Caco-2 (cell line): ENCODE measurements at places on chromosomes 11 and 22. TPM values are rescaled to one million over a fixed set of nuclear protein-coding genes. Genes with fewer than 3 reads are reported as not detected.

- H3K27me3 ChIP-seq: no peaks in the 10 kb centered on the region
- no peak overlapping the region for H3K27ac ChIP-seq
- H3K4me1 ChIP-seq: no peaks in the 10 kb centered on the region
- H3K36me3 ChIP-seq: peaks cover 3% of the 10 kb centered on the region
Measured at GRCh38 chr22:41660416-41660815, 28.3 kb downstream of the SNU13 start.

GRCh38 chr11:113465786-113466185 lies 9.4 kb downstream of the DRD2 start:
- no peaks in the 10 kb centered on the region for H3K27me3 ChIP-seq
- no peaks in the 10 kb centered on the region for H3K36me3 ChIP-seq
- no peak for DNase-seq
- no peak overlapping the region for H3K4me3 ChIP-seq

- H3K36me3 ChIP-seq: peaks cover 1% of the 10 kb centered on the region; the same call in 1 of the 2 replicates
- H3K27me3 ChIP-seq: no peaks in the 10 kb centered on the region
- no peak overlapping the region for H3K27ac ChIP-seq
- DNase-seq: no peak
Measured at GRCh38 chr22:27882507-27883290, 36.4 kb downstream of the PITPNB start.

CRYBB3 gene
- 0.65 TPM in 1 of 2 replicates, not detected in the other for total RNA-seq

FOLH1 gene
- total RNA-seq: not detected in 2 replicates

DNA sequence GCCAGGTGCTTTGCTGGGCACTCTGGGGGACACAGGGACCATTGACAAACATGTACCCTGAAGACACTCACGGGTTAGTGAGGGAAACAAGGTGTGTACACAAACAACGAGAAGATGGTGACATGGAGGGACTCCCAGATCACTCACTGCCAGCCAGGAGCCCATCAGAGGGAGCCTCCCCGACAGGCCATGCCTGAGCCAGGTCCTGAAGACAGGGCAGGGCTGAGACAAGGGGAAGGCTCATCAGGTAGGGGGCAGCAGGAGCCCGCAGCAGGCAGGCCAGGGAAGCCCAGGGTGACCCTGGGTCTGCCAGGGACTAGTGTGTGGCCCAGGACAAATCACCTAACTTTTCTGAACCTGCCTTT lies 127.9 kb downstream of the BUD13 start:
- H3K27me3 ChIP-seq: no peaks in the 10 kb centered on the region
- peak; percentile 61 for DNase-seq
- H3K36me3 ChIP-seq: no peaks in the 10 kb centered on the region
- H3K27ac ChIP-seq: no peak overlapping the region
- H3K4me1 ChIP-seq: no peaks in the 10 kb centered on the region

OOSP2 gene
- not detected in 2 replicates for total RNA-seq

DNA sequence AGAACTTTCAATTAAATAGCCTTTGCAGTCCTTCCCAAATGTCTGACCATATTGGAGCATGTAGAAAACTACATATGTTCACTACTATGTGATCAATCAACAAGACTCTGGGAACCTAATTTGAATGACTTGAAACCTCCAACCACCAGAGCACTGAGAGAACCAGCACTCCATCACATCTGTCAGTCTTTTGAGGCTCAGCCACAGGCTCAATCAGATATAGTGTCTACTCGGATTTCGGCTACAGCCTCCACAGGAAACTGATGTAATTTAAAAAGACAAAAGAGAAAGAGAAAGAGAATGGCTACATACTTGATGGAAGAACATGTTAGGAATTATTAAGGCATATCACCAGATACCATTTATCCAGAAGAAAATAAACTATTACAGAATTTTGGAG lies 859.0 kb downstream of the FAM181B start:
- H3K4me1 ChIP-seq: no peaks in the 10 kb centered on the region
- DNase-seq: no peak
- no peak overlapping the region for H3K4me3 ChIP-seq
- H3K27ac ChIP-seq: no peak overlapping the region
- no peaks in the 10 kb centered on the region for H3K36me3 ChIP-seq

DNA sequence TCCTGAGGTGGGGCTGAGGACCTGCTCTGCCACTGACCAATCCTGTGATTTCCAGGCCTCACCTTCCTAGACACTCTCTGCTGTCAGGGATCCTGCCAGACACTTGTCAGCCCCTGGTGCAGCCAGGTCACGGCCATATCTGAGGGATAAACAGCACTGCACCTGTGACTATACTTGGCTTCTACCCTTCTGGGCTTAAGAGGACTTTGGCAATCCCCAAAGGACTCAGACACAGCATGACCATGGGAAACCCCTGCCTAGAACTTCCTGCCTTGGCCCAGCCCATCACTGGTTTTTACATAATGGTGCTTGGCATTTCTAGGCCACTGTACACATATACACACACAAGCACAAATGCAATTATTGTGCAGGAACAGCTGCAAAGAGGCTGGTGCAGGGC lies 11.6 kb upstream of the OLFML1 start:
- no peaks in the 10 kb centered on the region for H3K4me1 ChIP-seq
- H3K36me3 ChIP-seq: no peaks in the 10 kb centered on the region
- H3K27ac ChIP-seq: no peak overlapping the region
- H3K27me3 ChIP-seq: no peaks in the 10 kb centered on the region

DNA sequence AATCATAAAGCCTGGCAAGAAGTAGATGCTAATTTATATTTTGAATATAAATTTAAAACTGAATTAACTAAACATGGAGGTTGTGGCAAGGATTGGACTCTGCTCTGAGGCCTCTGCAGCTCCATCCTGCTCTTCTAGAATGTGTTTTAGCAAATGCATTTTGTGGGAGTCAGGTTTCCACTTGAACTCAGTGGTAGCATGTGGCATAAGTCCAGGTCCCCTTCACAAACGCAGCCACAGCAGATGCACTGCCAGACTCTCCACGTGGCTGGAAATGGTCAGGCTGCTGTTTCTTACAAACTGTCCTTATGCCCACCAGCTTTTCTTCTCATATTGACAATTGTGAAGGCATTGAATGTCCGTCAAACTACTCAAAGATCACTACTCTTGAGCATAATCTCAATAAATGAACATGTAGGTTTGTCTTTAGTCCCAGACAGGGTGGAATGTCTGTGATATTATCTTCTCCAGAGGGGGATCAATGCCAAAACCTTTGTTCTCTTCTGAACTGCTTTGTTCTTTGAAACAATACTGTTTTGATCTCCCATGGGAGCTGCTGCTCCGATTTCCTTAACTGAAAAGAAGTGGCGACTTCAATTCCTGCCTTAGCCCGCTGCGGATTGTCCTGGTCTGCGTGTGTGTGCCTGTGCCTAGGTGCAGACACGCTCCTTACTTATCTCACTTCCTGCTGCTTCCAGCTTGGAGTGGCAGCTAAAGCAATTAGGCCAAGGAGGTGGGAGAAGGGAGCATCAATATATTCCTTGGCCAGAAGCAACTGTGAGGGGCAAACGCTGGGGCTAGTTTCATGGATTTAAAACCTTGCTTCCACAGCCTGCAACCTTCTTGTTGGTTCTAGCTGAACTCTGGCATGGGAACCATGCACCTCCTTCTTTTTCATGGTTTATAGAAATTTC lies 24.2 kb downstream of the EIF4G2 start:
- no peak for DNase-seq
- no peaks in the 10 kb centered on the region for H3K27me3 ChIP-seq
- no peak overlapping the region for H3K4me3 ChIP-seq
- H3K36me3 ChIP-seq: no peaks in the 10 kb centered on the region

OR6A2 gene
- not detected in 2 replicates for total RNA-seq

- H3K27me3 ChIP-seq: no peaks in the 10 kb centered on the region
- no peak overlapping the region for H3K4me3 ChIP-seq
- H3K27ac ChIP-seq: no peak overlapping the region
Measured at GRCh38 chr11:2843551-2843950, 42.0 kb downstream of the CDKN1C start.

DNA sequence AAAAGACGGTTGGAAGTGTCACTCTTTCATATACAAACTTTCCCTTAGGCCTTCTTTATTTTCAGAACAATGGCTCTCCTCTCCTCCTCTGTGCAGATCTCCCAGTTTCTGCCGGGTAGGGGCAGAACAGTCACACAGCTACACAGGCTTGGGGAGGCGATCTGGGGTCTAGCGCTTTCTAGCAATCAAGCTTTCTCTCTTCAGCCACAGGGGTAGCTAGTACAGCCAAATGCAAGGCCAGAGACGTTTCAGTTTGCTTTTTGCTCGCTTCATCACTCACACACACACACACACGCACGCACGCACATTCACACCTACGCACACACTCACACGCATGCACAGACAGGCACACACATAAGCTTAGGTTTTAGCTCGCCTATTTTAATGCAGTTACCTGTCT lies 104.3 kb downstream of the SPATA19 start:
- H3K4me1 ChIP-seq: no peaks in the 10 kb centered on the region
- H3K27me3 ChIP-seq: no peaks in the 10 kb centered on the region
- no peak for DNase-seq
- no peak overlapping the region for H3K4me3 ChIP-seq

DNA sequence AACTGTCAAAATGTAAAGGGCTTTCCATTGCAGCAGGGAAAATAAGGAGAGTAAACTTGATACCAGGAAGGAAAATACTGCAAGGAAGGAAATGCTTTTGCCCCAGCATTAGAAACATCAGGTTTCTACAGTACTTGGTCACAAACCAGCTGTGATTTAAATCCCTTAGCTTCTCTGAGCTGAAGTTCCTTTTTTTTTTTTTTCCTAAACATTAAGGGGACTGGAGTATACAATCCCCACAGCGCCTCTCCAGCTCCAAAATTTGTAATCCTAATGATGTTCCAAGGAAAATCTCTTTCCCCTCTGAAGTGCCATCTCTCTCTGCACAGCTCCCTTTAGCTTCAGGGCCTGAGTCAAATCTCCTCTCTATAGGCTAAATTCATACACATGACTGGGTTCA lies 220.5 kb upstream of the PITPNB start:
- H3K4me3 ChIP-seq: no peak overlapping the region
- H3K36me3 ChIP-seq: no peaks in the 10 kb centered on the region
- no peaks in the 10 kb centered on the region for H3K27me3 ChIP-seq
- H3K4me1 ChIP-seq: peaks cover 10% of the 10 kb centered on the region
- no peak overlapping the region for H3K27ac ChIP-seq

GRCh38 chr11:72818971-72819370 lies 4.8 kb downstream of the ATG16L2 start:
- no peak for DNase-seq
- H3K4me1 ChIP-seq: peaks cover 5% of the 10 kb centered on the region; the same call in 1 of the 2 replicates
- no peak overlapping the region for H3K27ac ChIP-seq
- H3K4me3 ChIP-seq: no peak overlapping the region

- H3K36me3 ChIP-seq: no peaks in the 10 kb centered on the region
- peaks cover 25% of the 10 kb centered on the region for H3K4me1 ChIP-seq
- no peak overlapping the region for H3K27ac ChIP-seq
- DNase-seq: no peak
- H3K27me3 ChIP-seq: no peaks in the 10 kb centered on the region
- no peak overlapping the region for H3K4me3 ChIP-seq
Measured at GRCh38 chr11:3152471-3153110, 12.5 kb downstream of the OSBPL5 start.

- H3K27me3 ChIP-seq: no peaks in the 10 kb centered on the region
- no peak overlapping the region for H3K27ac ChIP-seq
Measured at GRCh38 chr22:21451545-21452520, 15.4 kb upstream of the TMEM191C start.

CHRNA10 gene
- total RNA-seq: 3.6 and 3.9 TPM in 2 replicates

- no peaks in the 10 kb centered on the region for H3K36me3 ChIP-seq
- H3K27me3 ChIP-seq: no peaks in the 10 kb centered on the region
- no peaks in the 10 kb centered on the region for H3K4me1 ChIP-seq
- H3K27ac ChIP-seq: no peak overlapping the region
Measured at GRCh38 chr11:19880088-19880345, 167.4 kb downstream of the NAV2 start.

- H3K4me3 ChIP-seq: no peak overlapping the region
- no peaks in the 10 kb centered on the region for H3K4me1 ChIP-seq
- H3K27ac ChIP-seq: no peak overlapping the region
Measured at GRCh38 chr22:46980392-46980791, 217.9 kb downstream of the TBC1D22A start.

MS4A3 gene
- not detected in 2 replicates for total RNA-seq

NAP1L4 gene
- 210 and 215 TPM in 2 replicates for total RNA-seq

GRCh38 chr11:121909596-121909995 lies 206.4 kb downstream of the BLID start:
- DNase-seq: no peak
- no peak overlapping the region for H3K4me3 ChIP-seq
- no peaks in the 10 kb centered on the region for H3K4me1 ChIP-seq

GRCh38 chr11:45852018-45852711 lies 4.9 kb downstream of the CRY2 start:
- H3K4me1 ChIP-seq: peaks cover 11% of the 10 kb centered on the region
- no peak overlapping the region for H3K27ac ChIP-seq
- no peaks in the 10 kb centered on the region for H3K27me3 ChIP-seq
- no peak overlapping the region for H3K4me3 ChIP-seq
- H3K36me3 ChIP-seq: peaks cover 5% of the 10 kb centered on the region; the same call in 1 of the 2 replicates

DNA sequence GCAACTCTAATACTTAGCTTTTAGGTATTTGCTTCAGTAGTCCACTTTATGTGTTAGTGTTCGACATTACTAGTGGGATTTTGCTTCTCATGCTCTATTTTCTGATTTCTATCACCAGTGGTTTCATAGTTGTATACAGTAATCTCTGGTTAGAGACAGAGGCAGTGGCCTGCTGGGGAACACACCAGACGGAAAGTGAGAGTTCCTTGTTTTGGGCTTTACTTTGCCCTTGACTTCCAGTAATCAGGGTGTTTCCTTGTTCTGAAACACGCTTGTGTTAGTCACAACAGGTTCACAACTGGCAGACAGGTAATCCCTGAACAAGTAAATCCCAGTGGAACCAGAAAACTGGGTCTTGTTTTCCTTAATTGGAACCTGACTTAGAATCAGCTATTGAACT lies 56.0 kb downstream of the PACS1 start:
- peaks cover 28% of the 10 kb centered on the region; the same call in 1 of the 2 replicates for H3K4me1 ChIP-seq
- H3K27ac ChIP-seq: no peak overlapping the region
- no peak overlapping the region for H3K4me3 ChIP-seq
- no peaks in the 10 kb centered on the region for H3K27me3 ChIP-seq
- no peaks in the 10 kb centered on the region for H3K36me3 ChIP-seq

DNA sequence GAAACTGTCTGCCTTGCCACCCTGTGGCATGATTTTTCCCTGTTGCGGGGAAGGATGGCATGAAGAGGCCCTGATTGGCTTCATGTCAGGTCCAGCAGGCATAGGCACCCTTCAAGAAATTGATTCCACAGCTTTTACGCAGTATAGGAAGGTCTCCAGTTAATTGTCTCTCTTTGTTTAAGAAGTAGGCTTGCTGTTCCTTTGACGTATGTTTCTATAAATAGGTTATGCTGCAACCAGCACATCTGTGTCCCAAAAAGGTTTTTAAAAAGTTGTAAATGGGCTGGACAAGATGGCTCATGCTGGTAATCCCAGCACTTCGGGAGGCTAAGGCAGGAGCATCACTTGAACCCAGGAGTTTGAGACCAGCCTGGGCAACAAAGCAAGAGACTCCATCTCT lies 62.6 kb downstream of the CD6 start:
- no peaks in the 10 kb centered on the region for H3K27me3 ChIP-seq
- no peaks in the 10 kb centered on the region for H3K36me3 ChIP-seq
- DNase-seq: no peak
- no peak overlapping the region for H3K27ac ChIP-seq
